ENCODE measurements at places on chromosomes 2 and 18.

GRCh38 chr2:133641942-133642725 is 73.9 kb upstream of the NCKAP5 start:
- no peak for DNase-seq

GRCh38 chr2:223815186-223815883 is 22.0 kb downstream of the AP1S3 start:
- DNase-seq, result no peak

GRCh38 chr2:191724015-191724414 is 46.1 kb downstream of the NABP1 start:
- no peak for DNase-seq

DNA sequence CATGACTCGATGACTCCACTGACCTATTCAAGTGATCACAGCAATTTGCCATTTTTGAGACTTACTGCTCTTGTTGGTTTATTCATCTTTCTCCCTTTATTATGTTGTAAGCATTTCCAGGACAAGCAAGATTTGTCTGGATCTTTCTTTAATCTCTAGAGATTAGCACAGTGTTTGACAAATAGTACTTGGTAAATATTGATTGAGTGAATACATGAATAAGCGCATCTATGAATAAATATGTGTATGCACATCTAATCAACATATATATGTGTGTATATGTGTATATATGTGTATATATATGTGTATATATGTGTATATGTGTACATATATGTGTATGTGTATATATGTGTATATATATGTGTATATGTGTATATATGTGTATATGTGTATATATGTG is 7.3 kb downstream of the TMX3 start:
- no peak for DNase-seq

DNA sequence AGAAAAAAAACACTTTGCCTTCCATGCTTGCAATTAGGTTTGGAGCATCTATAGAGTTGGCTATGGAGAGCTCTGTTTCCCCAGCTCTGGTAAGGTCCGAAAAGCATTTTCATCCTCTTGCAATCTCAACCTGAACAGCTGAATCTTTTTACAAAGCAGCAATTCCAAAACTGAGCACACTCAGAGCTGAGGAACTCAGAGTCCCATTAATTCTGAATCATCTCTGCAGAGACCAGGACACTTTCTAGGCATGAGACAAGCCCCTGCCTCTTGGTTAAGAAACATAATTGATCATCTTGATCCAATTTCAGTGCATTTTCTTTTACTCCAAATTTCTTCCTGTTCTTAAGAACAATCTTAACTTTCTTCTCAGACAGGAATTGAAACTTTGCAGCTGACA is 4.2 kb downstream of the CNGA3 start:
- no peak for DNase-seq

Data from ecto neural progenitor cell (in vitro differentiated cells).